ENCODE measurements at places on chromosomes 7 and 10.

DNA sequence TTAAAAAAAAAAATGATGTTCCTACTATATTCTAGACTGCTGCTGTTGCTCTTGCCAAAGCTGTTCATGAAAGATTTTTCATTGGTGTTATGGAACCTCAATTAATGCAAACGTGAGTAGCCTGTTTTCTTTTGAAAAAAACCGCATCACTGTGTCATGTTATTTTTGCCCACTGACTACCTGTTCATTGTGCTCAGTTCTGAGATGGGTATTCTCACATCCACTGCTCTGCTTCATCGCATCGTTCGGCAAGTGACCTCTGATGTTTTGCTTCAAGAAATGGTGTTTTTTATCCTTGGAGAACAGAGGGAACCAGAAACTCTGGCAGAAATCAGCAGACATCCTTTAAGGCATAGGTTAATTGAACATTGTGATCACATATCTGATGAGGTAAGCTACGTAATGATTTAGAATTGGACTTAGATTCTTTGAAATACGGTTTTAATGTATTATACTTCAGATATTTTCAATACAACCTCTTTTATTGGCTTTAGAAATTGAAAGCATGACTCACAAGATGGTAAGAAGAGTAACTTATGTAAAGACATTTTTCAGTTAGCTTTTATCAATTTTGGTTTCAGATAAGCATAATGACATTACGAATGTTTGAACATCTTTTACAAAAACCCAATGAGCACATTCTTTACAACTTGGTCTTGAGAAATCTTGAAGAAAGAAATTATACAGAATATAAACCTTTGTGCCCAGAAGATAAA is 24.6 kb downstream of the FHIP2A start:
- DNase-seq: no peak

DNA sequence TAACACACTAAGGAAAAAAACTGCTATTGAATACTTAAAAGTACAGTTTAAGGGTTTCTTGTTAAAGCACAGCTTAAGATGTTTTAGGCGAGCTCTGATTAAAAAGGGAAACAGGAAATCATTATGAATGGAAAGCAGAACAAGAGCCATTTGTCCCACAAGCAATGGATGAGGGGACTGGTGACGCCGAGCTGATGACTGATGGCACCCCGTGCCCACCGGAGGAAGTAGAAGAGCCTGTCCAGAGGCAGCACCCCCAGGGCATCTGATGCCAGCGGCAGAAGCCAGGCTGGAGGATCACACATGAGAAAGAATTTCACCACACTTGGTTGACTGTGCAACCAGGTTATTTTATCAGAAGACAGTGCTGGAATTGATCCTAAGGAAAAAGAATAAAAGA is 15.0 kb upstream of the INSIG1 start:
- no peak for DNase-seq

- no peak for DNase-seq
Observed at GRCh38 chr10:16857419-16857818, 40.2 kb upstream of the RSU1 start.

GRCh38 chr7:47669178-47669891 is 87.4 kb upstream of the TNS3 start:
- DNase-seq: no peak

DNA sequence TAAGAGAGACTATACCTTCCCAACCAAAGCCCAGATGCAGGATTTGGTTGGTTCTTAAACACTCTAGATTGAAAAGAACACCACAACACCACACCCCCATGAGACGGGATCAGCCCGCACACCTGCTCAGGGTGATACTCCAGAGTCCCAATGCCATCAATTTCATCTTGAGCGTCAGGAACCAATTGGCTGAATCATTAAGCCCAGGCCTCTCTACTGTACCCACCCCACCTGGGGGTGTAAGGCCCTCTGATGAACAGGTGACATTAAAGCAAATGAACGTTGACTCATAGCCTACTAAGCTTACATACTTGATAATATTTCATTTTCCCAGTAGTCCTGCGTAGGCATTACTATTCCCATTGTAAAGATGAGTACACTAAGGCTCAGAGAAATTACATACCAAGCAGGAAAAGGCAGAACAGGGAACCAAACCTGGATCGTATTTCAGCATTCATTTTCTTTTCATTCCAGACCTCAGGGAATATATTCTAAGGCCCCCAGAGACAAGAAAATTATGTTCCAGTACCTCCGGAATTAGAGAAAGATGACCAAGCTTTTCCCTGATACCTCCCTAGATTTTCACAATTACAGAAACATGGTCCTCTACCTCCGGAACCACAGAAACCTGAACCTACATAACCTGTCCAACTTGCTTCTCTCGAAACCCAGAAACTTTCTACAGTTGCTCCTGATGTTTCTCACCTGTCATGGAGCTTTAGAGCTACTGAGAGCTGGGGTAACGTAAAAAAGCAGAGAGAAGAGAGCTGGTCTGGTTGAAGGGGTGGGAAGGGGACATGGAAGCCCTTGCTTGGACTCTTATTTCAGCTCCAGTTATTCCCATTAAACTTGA is 43.1 kb upstream of the KDM7A start:
- no peak for DNase-seq

- DNase-seq: no peak
Observed at GRCh38 chr7:1055491-1055955, 11.2 kb downstream of the GPR146 start.

- DNase-seq: no peak
Observed at GRCh38 chr7:70785427-70785826, 346.5 kb upstream of the GALNT17 start.

Data from left forelimb (tissue), 1 donor.